ENCODE measurements at places on chromosomes 7 and 10. TPM values are rescaled to one million over a fixed set of nuclear protein-coding genes. Genes with fewer than 3 reads are reported as not detected.

Gene CDK14
- 22.5 TPM for total RNA-seq

Gene PDK4
- total RNA-seq: 0.20 TPM

Gene ZNF804B
- not detected for total RNA-seq

Gene CYP3A4
- total RNA-seq: not detected

Gene ZNF239
- 15.2 TPM for total RNA-seq

Gene EN2
- total RNA-seq: 1.1 TPM

Gene ETV1
- total RNA-seq: 0.52 TPM

Gene KIF11
- total RNA-seq: 37.7 TPM

Gene POLD2
- total RNA-seq: 140 TPM

Gene PNLIPRP1
- not detected for total RNA-seq

Gene ALOX5
- total RNA-seq: not detected

Gene VAX1
- not detected for total RNA-seq

Gene FLNC
- 108 TPM for total RNA-seq

Gene TLL2
- 0.14 TPM for total RNA-seq

Gene DNAJC30
- 15.9 TPM for total RNA-seq

Gene CALML3
- 0.18 TPM for total RNA-seq

Gene GIMAP1
- total RNA-seq: not detected

Gene ASIC3
- total RNA-seq: 1.1 TPM

Gene HOXA2
- 1.8 TPM for total RNA-seq

Gene GBF1
- total RNA-seq: 69.1 TPM

Gene CCDC3
- 1.9 TPM for total RNA-seq

Gene AKR1C1
- total RNA-seq: 28.4 TPM

Gene GIMAP6
- total RNA-seq: not detected

Gene GATA3
- 27.7 TPM for total RNA-seq

Gene FAM24B
- total RNA-seq: 19.0 TPM

Gene CAMK1D
- total RNA-seq: 10.9 TPM

Gene HEPACAM2
- total RNA-seq: 2.1 TPM

Gene ATP6V0A4
- 1.5 TPM for total RNA-seq

Gene VPS41
- total RNA-seq: 73.9 TPM

Gene ANKRD2
- not detected for total RNA-seq

Gene ASZ1
- not detected for total RNA-seq

Gene EPHB4
- total RNA-seq: 117 TPM

Gene COX19
- total RNA-seq: 25.6 TPM

Gene LRRC17
- total RNA-seq: 0.39 TPM

Gene SFTPA2
- total RNA-seq: not detected

Gene NPY4R
- 0.56 TPM for total RNA-seq

Gene MALRD1
- total RNA-seq: 9.8 TPM

Gene FAM25G
- not detected for total RNA-seq

Gene MRLN
- 0.98 TPM for total RNA-seq

Gene GRM3
- not detected for total RNA-seq

Gene ANKRD7
- total RNA-seq: not detected

Gene GIMAP8
- total RNA-seq: 0.07 TPM

Gene TMEM72
- total RNA-seq: not detected

Gene MACC1
- total RNA-seq: 96.7 TPM

Gene IGF2BP3
- 124 TPM for total RNA-seq

Gene PRSS37
- total RNA-seq: not detected

Gene PROSER2
- 134 TPM for total RNA-seq

Gene ABCB1
- total RNA-seq: 34.6 TPM

Gene GPER1
- not detected for total RNA-seq
